ENCODE measurements at places on chromosomes 7 and 10.

DNA sequence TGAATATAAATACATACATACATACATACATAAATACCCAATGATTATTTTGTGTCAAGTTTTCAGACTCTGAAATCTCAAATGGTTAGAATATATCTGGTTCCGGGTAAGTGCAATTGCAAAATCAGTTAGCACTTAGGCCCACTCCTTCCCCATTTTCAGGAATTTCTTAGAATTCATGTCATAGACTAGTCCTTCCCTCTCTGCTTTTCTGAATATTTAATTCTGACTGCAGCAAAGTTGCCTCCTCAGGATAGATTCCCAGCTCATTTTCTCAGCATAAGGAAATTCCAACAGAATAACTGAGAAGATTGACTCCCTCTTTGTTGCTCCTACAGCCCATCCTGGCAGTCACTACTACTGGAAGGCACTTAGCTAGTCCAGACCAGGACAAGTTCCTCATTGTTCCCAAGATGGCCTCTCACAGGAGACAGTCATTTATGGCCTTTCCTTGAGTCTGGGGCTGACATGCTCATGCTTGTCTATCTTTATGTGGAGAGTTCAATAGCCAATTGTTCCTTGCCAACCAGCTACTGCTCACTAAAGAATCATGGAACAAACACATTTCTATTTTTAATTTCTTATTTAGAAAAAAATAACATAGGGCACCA lies 142.9 kb upstream of the ITGB1 start:
- no peak for DNase-seq

DNA sequence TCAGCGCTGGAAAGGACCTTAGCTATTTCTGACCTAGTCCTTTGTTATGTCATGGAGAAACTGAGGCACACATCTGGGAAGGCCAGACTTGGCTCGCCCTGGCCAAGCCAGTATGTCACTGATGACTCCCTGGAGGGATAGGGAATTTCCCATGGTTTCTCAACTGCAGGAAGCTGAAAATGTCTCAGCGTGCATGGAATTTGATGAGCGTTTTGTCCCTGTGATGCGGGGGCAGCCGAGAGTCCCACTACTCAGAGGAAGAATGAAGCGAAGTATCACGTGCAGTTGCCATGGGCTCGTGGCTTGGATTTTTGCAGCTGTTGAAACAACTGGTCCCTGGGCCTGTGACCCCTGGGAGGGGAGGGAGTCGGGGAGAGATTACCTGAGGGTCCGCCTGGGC lies 44.8 kb downstream of the CLIP2 start:
- no peak for DNase-seq

GRCh38 chr10:99233000-99233688 lies 2.5 kb downstream of the HPSE2 start:
- DNase-seq: no peak

DNA sequence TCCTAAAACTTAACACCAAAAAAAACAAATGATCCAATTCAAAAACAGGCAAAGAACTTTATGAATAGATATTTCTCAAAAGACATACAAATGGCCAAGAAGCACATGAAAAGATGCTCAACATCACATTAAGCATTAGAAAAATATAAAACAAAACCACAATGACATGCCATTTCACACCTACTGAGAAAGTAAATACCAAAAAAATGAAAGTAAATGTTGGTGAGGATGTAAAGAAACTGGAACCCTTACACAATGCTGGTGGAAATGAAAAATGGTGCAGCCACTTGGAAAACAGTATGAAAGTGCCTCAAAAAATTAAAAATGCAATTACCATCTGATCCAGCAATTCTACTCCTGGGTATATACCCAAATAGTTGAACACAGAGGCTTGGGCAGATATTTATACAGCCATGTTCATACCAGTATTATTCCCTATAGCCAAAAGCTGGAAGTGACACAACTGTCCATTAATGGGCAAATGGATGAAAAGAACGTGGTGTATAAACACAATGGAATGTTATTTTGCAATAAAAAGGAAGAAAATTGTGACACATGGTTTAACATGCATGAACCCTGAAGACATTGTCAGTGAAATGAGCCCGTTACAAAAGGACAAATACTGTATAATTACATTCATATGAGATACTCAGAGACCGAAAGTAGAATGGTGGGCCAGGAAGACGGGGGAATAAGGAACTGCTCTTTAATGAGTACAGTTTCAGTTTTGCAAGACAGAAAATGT lies 89.0 kb downstream of the JMJD1C start:
- DNase-seq: peak; percentile 14

DNA sequence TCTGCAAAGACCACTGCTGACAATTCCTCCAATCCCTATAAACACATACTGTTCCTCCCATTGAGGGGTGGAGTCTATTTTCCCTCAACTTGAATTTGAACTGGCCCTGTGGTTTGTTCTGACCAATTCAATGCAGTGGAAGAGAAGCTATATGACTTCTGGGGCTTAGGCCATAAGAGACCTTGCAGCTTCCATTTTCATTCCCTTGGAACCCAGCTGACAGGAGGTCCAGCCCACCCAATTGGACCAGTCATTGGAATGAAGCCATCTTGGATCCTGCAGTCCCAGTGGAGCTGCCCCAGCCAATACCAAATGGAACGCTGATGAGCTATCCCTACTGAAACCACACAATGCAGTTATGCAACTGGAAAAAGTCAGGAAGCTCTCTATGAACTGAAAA lies 8.9 kb upstream of the TMED4 start:
- DNase-seq: no peak

- no peak for DNase-seq
Observed at GRCh38 chr10:15211464-15211979, 43.0 kb upstream of the NMT2 start.

GRCh38 chr10:101485681-101486554 lies 102.1 kb downstream of the POLL start:
- no peak for DNase-seq

DNA sequence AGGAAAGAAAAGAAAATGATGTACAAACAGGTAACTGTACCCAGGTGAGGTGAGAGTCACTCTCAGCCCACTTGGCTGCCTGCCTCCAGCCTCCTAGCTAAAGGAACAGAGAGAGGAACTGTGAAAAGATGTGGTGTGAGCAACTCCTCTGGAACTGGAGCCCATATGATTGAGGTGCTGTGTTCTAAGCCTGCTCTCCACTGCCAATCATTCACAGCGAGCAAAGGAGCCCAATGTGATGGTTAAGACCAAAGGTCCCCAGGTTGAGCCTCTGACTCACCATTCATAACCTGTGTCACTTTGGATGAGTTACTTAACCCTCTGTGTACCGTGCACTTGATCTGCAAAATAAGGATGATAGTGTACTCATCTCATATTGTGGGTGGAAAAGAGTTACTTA lies 868.1 kb upstream of the AUTS2 start:
- DNase-seq: no peak

GRCh38 chr7:94922457-94922856 lies 15.1 kb downstream of the PPP1R9A start:
- DNase-seq: no peak

- DNase-seq: no peak
Observed at GRCh38 chr7:1569440-1569832, 396 bp downstream of the PSMG3 start.

DNA sequence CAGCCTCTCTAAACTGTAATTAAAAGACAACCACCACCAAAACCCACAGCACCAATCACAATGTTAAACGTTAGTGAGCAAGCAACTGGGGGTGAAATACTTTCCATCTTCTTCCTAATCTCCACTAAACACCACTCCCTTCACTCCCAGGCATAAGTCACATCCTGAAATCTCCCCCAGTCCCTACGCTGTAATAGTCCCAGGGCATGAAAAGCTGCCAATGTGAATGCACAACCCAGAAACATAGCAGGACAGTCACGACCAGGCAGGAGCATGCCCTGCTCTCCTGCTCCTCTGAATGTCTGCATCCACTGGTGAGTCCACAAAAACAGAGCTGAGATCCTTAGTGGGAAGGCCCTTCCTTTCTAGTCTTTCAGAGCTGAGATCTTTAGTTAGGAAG lies 288.9 kb downstream of the PARD3 start:
- peak; percentile 56 for DNase-seq

GRCh38 chr10:3902054-3902808 lies 117.2 kb upstream of the KLF6 start:
- DNase-seq: no peak

DNA sequence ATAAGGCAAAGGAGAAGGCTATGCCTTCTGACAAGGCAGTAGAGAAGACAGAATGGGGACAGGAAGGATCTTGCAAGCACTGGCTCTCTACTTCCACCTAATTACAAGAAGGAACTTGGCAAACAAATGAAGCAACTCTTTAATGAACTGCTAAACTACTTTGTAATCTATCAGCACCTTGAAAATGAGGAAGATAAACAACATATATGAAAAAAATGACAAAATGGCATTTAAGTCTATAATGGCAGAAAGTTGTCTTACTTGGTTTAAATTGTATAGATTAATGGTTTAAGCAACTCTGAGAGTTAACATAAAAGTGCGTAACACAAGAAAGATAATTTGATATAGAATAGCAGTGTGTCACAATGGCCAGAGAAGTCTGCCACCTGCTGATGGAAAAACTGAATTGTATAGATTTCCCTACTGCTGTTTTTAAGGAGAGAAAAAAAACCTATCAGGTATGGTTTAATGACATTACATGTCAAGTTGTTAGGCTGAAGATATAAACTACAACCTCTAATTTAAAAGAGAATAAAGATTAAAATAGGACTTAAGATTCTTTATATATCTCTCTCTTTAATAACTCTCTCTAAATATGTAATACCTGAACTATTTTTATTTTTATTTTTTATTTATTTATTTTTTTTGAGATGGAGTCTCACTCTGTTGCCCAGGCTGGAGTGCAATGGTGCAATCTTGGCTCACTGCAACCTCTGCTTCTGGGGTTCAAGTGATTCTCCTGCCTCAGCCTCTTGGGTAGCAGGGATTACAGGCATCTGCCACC lies 11.8 kb downstream of the NT5C3A start:
- DNase-seq: peak; percentile 9

DNA sequence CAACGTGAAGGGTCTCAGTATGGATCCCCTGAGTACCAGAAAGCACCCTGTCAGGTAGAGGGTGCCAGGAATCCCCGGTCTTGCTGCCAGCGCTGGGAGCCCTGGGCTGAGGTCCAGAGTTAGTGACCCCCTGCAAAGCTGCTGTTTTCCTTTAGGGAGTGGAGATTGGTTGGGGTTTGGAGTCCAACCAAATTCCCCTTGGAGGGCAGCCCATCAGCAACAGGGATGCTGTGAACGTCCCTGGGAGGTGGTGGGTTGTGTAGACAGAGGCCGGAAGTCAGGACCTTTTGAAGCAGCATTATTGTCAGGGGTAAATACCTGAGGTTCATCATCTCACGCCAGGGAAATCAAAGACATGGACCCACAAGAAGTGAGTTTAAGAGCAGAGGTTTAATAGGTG lies 104.2 kb downstream of the COL26A1 start:
- DNase-seq: no peak

GRCh38 chr10:78494179-78494578 lies 460.5 kb downstream of the RPS24 start:
- no peak for DNase-seq

DNA sequence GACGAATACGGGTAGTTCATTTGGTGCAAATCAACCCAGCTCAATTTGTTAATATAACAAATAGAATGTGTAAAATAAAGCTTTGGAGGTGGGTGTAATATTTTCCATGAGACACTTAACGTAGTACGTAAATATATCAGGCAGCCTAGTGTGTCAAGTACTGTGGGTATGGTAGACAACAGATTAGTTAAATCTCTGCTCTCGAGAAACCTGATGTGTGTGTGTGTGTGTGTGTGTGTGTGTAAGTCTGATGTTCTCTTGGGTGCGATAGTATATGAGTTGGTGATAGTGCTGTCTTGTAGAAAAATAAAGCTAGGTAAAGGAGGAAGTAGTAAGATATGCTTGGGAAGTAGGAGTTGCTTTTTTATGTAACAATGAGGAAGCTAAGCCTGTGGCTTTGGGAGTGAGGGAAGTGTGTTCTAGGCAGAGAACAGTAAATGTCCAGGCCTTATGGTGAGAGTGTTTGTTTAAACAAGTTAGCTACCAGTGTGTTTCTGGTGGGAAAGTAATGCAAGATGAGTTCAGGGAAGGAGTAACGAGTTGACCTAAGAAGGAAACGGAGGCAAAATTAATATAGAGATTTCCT lies 26.1 kb downstream of the WAC start:
- no peak for DNase-seq

GRCh38 chr10:70834441-70835151 lies 18.8 kb downstream of the SGPL1 start:
- no peak for DNase-seq

Data from SW 1271 (cell line).